ENCODE measurements at places on chromosomes 5 and 9.

- DNase-seq = no peak
Observed at GRCh38 chr5:149118463-149118862, 22.8 kb upstream of the ABLIM3 start.

- DNase-seq = no peak
Observed at GRCh38 chr9:4375424-4376200, 75.7 kb upstream of the GLIS3 start.

DNA sequence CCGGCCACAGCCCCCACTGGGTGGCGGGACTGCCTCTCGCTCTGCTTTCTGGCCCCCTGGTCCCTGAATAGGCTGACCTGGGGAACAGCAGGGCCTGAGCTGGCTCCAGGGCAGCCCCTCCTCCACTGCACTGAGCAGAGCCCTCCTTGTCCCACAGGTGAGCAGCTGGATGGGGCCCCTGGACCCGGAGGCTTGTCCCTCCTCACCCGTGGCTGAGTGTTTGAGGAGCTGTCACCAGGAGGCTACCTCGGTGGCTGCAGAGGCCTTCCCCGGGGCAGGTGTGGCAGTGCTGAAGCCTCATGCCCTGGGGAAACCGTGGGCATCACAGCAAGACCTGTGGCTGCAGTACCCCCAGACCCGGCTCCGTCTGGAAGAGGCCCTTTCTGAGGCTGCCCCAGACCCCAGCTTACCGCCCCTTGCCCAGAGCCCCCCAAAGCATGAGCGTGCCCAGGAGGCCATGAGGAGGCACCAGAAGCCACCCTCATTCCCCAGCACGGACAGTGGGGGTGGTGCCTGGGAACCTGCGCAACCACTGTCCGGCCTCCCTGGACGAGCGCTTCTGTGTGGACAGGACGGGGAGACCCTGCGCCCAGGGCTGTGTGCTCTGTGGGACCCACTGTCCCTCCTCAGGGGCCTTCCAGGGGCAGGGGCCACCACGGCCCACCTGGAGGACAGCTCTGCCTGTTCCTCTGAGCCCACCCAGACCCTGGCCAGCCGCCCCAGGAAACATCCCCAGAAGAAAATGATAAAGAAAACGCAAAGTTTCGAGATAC, 28.5 kb upstream of the LRRC14B start:
- no peak for DNase-seq

DNA sequence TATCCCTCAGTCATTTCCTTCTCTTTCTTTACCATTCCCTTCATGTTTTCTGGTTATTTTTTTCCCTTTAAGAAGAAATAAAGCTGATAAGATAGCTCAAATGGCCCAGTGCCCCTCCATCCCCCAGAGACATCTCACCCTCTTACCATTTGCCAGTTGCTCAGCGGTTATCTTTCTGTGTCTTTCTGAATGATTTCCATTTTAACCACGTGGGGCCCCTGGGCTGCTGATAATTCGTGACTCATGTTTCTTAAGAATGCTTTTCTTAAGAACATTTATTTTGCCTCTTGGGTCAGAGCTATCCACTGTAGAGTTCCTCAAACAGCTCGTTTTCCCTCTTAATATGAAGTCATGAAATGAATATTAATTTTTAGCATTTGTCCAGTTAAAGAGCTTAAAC, 147.8 kb downstream of the MAST4 start:
- DNase-seq = no peak

- DNase-seq = no peak
Observed at GRCh38 chr5:157926977-157927376, 68.0 kb upstream of the CLINT1 start.

GRCh38 chr9:116238225-116238624, 84.6 kb downstream of the PAPPA start:
- DNase-seq = no peak

GRCh38 chr5:33764786-33765185, 127.0 kb downstream of the ADAMTS12 start:
- no peak for DNase-seq

GRCh38 chr5:138541511-138542179, 1.4 kb downstream of the ETF1 start:
- DNase-seq = no peak

DNA sequence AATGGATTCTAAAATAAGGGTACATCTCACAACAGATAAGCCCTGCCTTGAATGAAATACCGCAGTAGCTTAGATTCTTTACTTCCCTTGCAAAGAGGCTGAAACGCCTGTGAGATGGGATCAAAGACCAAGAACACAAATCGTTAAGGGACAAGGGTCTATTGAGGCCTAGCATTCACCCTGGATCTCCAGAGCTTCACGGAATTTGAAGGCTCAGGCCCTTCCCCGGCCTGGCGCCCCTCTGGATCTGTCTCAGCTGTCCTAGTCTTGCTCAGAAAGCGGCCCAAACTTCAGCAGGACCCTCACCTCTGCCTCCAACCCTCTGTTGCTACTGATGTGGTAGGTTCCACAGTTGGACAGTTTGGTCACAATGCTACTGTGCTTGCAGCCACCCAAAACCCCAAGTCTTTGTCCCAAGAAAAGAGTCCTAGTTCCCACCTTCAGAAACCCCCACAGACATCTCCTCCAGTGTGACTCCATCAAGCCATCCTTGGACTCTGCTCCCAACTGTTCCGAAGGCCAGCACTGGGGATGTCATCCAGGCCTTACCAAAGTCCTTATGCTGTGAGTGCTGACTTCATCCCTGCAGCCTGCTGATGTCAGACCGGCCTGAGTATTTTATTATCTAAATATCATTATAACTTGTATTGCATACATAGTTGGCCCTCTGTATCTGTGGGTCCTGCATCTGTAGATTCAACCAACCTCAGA, 9.4 kb downstream of the CORO2A start:
- DNase-seq = no peak

DNA sequence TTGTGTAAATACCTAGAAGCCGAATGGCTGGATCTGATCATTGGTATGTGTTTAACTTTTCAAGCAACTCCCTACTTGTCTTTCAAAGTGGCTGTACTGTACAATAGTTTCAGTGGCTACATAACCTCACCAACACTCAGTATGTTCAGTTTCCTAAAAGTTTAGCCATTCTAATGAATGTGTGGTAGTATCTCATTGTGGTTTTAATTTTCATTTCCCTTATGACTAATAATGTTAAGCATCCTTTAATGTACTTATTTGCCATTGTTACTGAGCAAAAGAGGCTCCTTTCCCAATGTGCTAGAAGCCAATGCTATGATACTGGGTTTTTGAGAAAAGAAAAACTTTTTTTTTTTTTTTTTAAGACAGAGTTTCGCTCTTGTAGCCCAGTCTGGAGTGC, 27.8 kb upstream of the ALDOB start:
- no peak for DNase-seq

- no peak for DNase-seq
Observed at GRCh38 chr5:38782180-38782835, 63.5 kb upstream of the OSMR start.

- DNase-seq = no peak
Observed at GRCh38 chr9:18438951-18439350, 35.0 kb upstream of the ADAMTSL1 start.

GRCh38 chr5:124492444-124493224, 253.8 kb downstream of the ZNF608 start:
- DNase-seq = no peak

DNA sequence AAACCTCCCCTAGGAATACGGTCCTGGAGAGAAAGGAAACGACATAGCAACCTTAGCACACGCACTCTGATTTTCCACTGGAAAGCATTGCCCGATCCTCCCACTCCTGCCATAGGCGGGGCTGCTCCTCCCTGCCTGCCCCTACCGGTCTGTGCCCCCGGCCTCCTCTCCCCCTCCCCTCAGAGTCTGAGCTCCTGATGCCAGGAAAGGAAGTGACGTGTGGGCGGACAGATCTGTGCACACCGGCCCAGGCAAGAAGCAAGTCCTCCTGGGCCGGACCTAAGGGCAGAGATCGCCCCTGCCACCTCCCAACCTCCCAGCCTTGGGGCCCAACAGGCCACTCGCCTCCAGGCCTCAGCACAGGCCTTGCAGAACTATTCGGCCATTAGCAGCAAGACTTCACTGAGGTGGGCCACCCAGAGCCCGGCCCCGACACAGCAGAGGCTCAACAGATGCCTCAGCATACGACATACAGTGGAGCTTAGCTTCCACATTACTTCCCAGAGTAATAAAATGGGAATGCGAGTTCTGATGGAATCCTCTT, 7.2 kb downstream of the NINJ1 start:
- DNase-seq = no peak

DNA sequence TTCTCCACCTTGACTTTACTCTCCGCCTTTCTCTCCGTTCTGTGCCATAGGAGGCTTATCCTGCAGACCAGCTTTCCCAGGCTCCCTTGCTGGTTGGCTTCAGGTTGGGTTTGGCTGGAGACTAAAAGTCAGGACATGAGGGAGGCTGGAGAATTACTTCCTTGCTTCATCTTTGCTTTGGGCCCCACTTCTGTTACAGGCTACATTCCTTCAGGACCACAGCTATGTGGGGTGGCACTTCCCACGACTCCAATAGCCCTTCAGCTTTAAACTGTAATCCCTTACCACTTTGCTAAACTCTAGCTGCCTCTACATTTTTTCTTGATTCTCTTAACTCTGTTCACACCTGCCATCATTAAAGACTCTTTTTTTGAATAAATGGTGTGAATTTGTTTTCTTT, 186.7 kb upstream of the NR4A3 start:
- no peak for DNase-seq

DNA sequence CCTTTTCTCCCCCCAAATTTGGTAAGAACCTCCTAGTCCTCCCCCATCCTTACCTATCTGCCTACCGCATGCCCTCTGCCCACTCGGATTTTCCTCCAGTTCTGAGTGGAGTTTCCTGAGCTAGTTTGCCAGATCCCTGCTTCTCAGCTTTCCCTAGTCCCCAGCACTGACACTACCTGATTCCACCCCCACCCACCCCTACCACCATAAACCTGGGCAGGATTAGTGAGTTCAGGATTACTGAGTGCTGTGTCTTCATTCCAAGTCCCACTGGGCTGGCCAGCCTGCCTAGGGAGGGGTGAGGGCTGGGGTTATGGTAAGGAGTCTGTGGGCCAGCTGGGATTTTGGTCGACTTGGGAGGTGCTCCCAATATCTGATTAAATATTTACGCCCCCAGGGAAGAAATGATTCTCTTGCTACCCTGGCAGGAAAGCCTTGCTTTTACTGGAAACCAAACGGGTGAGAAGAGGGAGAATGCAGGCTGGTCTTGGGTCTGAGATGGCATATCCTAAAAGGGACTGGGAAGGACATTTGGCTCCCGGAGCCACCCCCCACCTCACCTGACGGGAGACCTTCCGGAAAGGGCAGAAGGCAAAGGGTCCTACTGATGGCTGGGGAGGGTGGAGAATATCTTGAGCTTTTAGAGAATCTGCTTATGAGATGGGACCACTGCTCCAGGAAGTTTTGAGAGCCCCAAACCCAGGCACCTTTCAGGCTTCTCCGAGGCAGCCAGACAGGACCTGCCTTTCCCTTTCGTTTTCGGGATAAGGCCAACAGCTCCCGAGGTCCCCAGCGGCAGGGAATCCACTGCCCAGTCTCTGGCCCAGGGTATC, 3.7 kb downstream of the PITX1 start:
- no peak for DNase-seq

GRCh38 chr5:157766902-157767301, 23.4 kb downstream of the LSM11 start:
- no peak for DNase-seq

GRCh38 chr9:80376180-80376579, 804.4 kb downstream of the TLE4 start:
- no peak for DNase-seq

- DNase-seq = peak; percentile 12
Observed at GRCh38 chr9:129175825-129176633, 2.0 kb downstream of the IER5L start.

GRCh38 chr9:80158554-80159170, 586.9 kb downstream of the TLE4 start:
- no peak for DNase-seq

DNA sequence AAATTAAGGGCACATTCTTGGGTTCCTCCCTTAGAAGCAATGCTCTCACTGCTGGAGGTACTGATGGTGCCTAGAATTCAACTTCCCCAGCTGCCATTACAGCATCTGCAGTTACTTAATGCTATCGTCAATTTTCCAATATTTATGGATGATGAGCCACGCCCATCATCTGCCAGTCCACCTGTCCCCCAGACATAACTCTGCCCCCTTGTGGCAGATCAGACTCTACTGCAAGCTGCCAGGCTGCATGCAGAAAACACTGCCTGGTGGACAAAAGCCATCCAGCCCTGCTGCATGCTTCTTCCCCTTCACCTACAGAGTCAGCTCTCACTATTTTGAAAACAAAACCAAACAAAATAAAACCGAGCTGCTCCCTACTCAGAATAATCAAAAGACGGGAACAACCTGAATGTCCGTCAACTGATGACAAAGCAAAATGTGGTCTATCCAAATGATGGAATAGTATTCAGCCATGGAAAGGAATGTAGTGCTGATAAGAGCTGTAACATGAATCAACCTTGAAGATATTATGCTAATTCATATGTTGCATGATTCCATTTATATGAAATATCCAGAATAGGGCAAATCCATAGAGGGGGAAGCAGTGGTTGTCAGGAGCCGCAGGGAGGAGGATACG, 66.4 kb downstream of the RETREG1 start:
- no peak for DNase-seq

- no peak for DNase-seq
Observed at GRCh38 chr9:137116728-137117127, 2.2 kb upstream of the DPP7 start.

All from effector memory CD4-positive, alpha-beta T cell (primary cell).